ENCODE measurements at places on chromosomes 4 and X.

- no peak for DNase-seq
These were observed 262.6 kb downstream of the C4orf33 start for GRCh38 chr4:129358571-129358970.

DNA sequence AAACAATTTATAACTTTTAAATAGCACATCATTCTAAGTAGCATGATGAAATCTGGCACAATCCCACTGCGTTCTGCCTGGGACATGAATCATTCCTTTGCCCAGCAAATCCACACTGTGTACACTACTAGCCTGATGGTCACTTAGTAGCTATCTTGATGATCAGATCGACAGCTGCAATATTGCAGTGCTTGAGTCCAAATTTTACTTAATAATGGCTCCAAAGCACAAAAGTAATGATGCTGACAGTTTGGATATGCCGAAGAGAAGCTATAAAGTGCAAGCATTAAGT, 86.6 kb upstream of the NPNT start:
- no peak for DNase-seq

- DNase-seq, result no peak
These were observed 5.3 kb downstream of the GRIA3 start for GRCh38 chrX:123189338-123189737.

- DNase-seq, result peak; percentile 14
These were observed 68.3 kb downstream of the FMR1NB start for GRCh38 chrX:148049441-148049840.

GRCh38 chr4:144799486-144799885, 153.5 kb downstream of the HHIP start:
- DNase-seq, result no peak

DNA sequence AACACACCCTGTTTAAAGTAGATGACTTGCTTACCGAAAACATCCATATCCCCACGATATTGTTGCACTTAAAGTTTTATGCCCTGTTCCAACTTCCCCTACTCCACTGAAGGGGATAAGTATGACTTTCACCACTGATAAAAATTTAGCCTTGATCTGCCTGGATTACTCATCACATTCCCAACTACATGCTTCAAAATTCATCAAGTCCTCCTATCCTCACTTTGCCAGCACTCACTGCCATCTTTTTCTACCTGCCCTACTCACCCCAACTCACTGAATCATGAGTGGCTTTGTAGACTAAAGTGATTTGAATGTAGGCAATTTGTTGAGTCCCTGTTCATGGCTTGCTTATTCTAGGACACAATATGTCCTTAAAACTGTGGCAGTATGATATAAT, 12.2 kb upstream of the GPRIN3 start:
- no peak for DNase-seq

DNA sequence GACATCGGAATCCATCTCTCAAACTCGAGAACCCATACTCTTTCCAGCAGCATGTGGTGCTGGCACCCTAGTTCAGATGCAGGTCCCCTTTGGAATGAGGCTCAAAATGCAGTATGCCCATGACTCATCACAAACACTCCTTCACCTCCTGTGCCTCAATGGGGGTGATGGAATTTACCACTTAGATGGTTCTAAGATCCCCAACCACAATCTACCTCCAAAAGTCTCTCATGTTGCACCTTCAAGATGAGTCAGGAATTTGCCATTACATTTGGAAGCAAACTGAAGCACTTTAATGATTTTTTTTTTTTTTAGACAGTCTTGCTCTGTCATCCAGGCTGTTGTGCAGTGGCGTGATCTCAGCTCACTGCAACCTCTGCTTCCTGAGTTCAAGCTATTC, 8.5 kb upstream of the MID1 start:
- DNase-seq, result no peak

DNA sequence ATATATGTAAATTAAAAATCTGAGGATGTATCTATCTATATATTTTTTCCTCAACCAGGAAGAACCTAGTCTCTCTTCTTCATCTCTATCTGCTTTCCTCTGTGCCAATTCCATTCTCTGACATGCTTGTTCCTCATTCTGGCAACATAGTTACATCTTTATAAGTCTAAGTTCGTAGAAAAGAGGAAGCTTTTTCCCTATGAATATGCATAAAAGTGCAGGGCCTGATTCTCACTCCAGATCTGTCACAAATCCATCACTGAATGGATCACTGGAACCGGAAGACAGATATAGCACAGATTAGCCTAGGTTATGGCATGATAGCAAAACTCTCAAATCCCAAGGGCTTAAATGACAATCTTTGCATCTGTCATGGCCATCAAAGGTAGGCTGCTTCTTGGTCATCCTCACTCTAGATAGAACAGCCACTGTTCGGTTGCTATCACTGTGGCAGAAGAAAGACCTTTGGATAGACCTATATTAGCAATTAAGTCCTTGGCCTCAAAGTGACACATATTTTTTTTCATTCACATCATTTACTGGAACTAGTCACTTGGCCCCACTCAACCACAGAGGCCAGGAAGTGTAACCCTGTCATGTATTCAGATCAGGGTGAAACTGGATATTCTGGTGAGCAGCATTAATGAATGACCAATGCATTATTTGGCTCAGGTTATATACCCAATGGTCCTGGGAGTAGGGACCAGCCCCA, 22.2 kb downstream of the DTHD1 start:
- no peak for DNase-seq

DNA sequence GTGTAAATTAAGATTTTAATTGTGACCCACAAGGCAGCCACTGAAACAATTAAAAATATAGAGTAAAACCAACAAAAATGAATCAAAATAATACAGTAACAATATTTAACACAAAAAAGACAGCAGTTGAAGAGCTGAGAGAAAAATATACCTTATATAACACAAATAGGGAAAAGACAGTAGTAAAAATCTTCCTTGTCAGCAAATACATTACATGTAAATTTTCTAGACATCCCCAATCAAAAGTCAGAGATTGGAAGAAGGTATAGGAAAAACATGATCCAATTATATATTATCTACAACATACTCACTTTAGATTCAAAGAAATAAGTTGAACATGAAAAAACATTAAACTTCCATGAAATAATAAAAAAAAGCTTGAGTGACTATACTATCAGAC, 330.8 kb downstream of the UBE2NL start:
- DNase-seq, result no peak

- no peak for DNase-seq
These were observed 99.2 kb upstream of the TENM3 start for GRCh38 chr4:182143822-182144625.

GRCh38 chrX:127466211-127466610, 586.0 kb downstream of the ACTRT1 start:
- no peak for DNase-seq

- no peak for DNase-seq
These were observed 351.4 kb downstream of the PTTG2 start for GRCh38 chr4:38311495-38312126.

DNA sequence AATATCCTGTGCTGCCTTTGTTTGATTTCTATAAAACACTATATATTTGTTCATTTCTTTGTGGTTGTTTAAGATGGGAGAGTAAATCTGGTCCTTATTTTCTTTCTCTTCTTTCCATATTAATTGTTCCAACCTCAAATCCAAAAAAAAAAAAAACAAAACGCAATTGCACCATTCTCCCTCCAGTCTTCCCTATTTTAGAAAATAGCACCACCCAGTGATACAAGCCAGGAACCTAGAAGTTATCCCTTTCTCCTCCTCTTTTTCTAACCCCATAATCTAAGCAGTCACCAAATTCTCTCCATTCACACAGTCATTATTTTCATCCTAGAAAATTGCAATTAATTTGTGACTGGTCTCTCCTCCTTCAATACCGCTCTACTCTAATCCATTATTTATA, 107.8 kb downstream of the GABRA3 start:
- DNase-seq, result no peak

GRCh38 chr4:151540728-151541388, 131.9 kb downstream of the FHIP1A start:
- no peak for DNase-seq

DNA sequence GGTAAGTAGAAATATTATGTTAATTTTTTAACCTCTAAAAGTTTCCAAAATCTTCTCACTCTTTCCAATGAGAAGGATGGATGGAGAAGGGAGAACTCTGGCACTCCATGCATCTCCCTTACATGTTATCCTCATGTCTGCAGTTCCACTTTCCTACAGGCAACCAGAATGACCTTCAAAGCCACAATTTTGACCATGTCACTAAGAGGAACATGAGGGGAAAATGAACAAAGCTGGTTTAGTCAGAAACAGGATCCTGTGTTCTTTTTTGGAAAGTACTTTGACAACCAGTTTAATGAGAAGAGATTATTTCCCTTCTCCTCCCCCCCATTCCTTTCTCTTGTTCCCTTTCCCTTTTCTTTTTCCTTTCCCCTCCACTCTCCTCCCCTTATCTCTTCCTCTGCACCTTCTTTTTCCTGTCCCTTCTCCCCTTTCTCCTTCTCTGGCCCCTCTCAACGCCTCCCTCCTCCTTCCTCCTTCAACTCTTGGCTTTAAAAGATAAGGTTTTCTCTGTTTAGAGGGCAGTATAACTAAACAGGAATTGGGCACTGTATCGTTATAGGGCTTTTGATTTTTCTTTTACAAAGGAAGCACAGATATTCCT, 42.5 kb downstream of the DTHD1 start:
- no peak for DNase-seq

DNA sequence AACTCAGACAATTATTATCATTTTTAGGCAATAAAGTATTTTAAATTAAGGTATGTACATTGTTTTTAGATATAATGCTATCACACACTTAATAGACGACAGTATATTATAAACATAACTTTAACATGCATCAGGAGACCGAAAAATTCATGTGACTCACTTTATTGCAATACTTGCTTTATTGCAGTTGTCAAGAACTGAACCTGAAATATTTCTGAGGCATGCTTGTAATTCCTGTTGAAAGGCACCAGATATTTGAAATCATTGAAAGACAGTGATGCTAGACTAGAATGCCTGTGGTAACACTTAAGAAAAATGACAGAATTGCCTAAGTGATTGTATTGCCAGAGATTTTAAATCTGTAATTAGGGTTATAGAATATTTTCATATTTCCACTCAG, 175.6 kb upstream of the MAGEB2 start:
- DNase-seq, result no peak

GRCh38 chr4:81136161-81136905, 78.7 kb downstream of the PRKG2 start:
- no peak for DNase-seq

DNA sequence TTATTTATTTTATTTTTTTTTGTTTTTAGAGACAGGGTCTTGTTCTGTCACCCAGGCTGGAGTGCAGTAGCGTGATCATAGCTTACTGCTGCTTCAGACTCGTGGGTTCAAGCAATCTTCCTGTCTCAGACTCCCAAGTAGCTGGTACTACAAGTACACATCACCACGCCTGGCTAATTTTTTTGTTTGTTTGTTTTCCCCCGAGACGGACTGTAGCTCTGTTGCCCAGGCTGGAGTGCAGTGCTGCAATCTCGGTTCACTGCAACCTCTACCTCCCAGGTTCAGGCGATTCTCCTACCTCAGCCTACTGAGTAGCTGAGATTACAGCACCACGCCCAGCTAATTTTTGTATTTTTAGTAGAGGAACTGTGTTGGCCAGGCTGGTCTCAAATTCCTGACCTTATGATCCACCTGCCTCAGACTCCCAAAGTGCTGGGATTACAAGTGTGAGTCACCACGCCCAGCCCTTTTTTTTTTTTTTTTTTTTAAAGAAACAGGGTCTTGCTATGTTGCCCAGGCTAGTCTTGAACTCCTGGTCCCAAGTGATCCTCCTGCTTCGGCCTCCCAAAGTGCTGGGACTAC, 32.2 kb downstream of the COPS4 start:
- DNase-seq, result no peak

GRCh38 chr4:78766650-78767049, 9.5 kb upstream of the BMP2K start:
- no peak for DNase-seq

Measured in SK-N-MC (cell line).